ENCODE measurements at places on chromosomes 3 and 15.

GRCh38 chr3:144831955-144832716, 860.5 kb downstream of the DIPK2A start:
- no peak for DNase-seq

- DNase-seq = no peak
Observed at GRCh38 chr3:67620869-67621268, 33.5 kb downstream of the SUCLG2 start.

DNA sequence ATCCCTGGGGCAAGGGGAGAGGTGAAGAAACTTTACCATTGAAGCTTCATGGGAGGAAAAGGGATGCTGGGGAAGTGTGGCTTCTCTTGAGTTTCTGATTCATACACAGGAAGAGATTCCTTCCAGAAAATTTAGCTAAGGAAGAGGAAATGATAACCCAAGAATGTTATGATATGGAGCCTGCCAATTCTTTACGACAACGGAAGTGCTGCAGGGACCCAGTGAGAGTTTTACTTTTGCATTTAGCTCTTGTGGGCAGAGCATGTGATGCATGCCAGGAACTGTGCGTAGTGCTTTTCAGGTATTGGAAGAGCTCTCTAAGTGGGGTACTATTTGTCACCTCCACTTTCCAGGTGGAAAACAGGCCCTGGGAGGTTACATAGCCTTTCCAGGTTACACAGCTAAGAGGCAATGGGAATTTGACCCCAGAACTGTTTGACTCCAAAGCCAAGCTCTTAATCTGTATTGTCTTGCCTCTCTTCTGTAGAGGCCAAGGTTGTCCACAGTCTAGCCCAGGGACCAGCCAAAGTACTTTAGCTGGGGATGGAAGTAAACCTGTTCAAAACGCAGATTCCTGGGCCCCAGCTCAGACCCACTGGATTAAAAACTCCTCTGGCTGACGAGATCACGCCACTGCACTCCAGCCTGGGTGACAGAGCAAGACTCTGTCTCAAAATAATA, 23.0 kb downstream of the CMTM7 start:
- DNase-seq = no peak

- DNase-seq = peak; percentile 18
Observed at GRCh38 chr15:26889298-26889898, 22.5 kb downstream of the GABRA5 start.

DNA sequence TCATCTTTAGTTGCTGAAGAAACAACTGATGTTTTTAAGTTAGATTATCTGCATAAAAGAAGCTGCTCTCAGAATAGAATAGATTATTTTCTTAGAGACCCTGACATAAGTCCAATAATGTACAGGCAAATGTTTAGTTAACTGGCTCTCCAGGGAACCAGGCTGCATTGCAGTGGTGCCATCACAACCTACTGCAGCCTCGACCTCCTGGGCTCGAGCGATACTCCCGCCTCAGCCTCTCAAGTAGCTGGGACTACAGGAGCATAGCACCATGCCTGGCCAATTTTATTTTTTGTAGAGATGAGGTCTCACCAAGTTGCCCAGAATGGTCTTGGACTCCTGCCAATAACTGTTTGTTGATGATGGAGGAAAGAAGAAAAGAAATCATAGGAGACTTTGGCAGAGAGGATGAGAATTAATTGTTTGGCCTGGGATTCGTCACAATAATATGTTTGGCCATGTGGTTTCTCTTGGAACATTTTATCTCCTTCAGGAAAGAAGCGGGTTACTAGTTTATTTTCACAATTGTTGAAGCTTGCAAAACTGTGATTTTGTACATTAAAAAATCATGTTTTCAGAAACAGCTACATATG, 429.2 kb downstream of the CADM2 start:
- DNase-seq = no peak

DNA sequence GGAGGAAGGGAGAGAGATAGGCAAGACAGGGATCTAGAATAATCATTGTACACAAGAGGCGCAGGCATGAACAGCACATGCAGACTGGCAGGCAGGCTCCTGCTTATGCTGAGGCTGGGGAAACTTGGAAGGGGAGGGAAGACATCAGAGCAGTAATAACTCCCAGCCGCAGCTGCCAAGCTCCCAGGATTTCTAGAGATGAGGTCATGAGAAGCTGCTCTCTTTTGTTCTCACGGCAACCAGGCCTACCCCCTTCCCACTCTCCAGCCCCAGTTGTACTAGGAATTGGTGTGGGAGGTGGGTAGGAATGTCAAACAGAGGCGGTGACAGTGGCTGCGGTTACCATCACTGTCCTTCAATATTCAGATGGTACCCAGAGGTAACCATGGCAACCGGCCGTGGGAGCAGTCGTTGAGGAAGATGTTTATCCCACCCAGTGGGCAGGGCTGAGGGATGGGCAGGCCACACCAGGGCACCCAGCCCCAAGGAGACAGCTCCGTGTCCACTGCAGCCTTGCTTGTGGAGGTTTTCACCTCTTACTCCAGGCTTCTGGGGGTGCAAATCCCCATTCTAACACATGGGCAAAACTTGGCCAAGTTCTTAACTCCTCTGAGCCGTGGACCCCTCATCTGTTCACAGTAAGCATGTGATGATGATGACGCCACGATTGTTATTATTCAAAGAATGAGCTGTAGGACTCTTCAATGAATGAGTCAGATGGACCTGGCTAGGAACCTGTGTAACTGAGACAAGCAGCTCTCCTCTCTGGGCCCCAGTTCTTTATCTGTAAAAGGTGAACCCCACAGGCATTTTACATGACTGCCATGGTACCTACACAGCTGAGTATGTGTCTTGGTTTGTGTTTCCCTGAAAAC, 360.8 kb upstream of the PROK2 start:
- no peak for DNase-seq

DNA sequence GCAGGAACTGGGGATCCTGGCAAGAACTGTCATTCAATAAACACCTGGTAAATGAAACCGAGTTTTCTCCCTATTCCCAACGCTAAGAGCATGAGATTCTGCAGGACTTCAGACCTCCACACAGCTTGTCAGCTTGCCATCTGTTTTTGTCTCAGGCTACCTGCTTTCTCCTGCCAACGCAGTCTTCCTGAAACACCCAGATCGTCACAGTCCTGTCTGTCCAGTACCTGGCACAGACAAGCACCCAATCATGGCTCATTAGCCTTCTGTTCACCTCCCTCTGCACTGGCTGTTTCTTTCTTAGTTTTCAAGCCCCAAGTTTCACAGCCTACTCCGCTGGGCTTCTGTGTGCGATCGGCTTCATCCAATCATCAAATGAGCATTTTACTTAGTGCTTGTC, 5.0 kb downstream of the SLC12A8 start:
- DNase-seq = no peak

DNA sequence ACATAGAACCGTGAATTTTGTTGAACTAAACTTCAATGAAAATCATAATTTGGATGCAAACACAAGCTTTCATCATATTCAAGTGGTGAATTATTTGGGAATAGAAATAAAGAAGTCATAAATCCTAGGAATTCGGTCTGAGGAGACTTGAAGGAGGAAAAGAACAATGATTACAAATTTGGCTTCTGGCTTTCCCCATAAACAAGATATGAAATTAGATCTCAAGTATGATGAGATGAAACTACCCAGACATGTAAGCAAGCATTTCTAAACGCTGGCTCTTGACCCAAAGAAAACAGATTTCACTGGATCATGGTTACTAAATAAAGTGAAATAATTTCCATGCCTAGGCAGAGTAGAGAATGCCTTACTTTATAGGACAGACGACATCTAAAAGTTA, 146.9 kb upstream of the LRTM1 start:
- no peak for DNase-seq

- no peak for DNase-seq
Observed at GRCh38 chr3:114634635-114635034, 340.8 kb downstream of the TIGIT start.

- no peak for DNase-seq
Observed at GRCh38 chr3:4355401-4356219, 52.4 kb downstream of the SETMAR start.

DNA sequence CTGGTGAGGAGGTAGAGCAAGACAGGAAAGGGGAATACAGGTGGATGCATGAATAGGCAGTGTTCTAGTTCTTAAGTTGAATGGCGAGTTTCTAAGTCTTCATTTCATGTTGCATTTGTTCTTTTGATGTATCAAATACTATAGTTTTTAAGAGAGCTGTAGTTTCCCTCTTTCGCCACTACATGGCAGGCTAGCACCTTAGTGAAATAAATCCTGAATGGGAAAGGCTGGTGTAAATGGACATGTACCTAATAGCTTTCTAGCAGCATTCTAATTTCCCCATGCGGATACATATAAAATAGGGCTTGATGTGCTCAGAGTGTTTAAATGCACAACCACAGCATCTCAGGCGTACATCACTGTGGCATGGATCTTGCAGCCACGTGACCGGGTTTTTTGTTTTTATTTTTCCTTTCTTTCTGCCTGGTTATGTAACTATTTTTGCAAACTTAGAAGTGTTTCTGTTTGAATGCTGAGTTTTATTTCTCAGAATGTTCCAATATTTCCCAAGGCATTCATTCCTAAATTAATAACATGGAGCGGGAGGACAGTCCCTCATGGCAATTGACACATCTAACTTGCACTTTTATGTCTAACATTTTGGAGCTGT, 23.5 kb upstream of the CLN6 start:
- peak; percentile 26 for DNase-seq

DNA sequence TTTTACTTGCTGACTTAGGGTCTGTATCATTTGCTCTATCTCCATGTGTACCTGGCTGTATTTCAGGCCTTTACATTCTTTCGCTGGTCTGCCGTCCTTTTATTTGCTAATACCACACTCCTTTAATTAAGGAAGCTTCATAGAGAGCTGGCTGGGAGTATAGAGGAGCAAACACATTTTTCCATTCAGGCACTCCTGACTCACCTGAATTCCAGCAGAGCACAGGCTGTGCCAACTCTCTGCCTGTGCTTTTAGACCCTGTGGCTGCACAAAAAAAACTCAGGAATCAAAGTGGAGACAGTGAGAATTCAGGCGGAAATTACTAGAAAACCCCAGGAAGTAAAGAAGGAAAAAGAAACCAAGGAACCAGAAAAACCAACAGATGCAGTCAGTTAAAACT, 29.0 kb upstream of the ATP10A start:
- DNase-seq = no peak

DNA sequence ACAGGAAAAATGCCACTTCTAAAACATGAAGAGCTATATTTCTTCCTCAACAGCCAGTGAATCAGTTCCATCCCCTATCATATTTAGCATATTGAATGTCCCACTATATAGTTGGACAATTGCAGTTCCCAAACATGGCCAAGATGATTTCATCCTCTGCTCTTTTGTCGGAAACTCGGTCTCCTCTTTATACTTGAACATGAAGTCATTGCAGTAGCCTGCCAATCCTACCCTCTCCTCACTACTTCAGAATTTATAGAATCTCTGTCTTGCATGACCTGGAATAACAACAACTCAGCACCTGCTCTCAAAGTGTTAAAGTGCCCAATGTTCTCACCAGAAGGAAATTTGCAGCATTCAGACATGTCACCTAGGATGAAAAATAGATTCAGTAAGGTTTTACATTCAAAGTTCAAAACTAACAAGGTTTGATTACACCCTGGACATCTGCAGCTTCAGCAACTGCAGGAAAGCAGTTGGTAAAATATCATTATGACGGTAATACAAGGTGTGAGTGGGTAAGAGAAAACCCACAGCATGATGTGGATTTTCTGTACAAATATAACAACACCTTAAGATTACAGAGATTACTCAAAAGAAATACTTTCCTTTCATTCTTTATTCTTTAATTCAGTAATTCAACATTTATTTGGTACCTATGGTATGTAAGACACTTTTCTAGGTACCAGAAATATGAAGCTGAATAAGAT, 52.5 kb downstream of the TP63 start:
- DNase-seq = no peak

- no peak for DNase-seq
Observed at GRCh38 chr15:80946576-80946975, 43.0 kb downstream of the MESD start.

DNA sequence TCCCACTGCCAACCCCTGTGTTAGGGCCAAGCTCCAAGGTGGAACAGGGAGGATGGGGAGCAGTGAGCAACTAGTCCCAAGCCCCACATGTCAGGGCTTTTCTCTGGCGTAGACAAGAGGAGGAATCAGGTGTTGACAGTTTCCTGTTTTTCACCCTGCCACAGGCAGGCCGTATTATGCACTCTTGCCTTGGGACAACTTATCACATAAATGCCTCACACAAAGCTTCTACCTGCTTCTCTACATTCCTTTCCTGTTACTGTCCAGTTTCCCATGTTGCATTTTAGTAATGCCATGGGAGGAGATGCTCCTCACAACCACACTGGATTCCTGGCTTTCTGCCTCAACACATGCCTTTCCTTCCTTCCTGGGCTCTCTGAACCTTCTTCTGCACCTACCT, 381.2 kb upstream of the ATP11B start:
- no peak for DNase-seq
